Astrocyte of the cerebellum (primary cell): ENCODE measurements at places on chromosomes 16 and 17.

- DNase-seq = no peak
Observed at GRCh38 chr16:2092256-2092620, 43.5 kb downstream of the PKD1 start.

DNA sequence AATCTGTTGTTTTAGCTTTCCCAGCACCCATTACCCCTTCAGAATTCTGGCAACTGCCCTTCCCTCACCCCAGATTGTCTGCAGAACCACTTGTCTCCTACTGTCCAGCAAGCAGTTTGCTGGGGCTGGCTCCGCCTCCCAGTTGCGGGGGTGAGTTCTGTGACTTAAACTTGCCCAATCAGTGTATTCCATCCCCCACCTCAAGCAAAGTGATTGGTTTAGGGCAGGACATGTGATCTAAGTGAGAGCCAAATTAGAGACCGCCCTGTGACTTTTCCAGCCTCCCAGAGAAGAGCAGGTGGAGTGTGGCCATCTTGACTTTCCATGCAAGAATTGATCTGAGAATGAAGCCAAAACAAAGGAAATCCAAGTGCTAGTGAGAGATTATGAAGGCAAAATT, 22.7 kb upstream of the SRCIN1 start:
- no peak for DNase-seq

DNA sequence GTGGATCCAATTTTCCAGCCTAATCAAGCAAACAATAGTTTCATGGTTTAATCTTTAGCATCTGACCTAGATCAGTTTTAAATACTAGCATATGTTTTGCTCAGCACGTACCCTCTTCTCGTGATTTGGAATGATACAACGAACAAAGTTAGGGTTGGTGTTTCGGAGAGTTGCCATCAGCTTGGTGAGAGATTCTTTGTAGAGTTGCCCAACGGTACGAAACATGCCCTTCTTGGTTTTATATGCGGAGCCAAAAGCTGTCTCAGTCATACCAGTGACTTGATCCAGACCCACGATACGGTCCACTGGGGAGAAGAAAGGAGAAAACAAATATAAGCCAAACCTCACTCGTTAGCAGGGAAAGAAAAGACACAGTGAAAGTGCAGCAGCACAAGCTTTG, 85.3 kb downstream of the NDEL1 start:
- DNase-seq = no peak

- DNase-seq = no peak
Observed at GRCh38 chr17:45969726-45970125, 29.3 kb upstream of the STH start.

DNA sequence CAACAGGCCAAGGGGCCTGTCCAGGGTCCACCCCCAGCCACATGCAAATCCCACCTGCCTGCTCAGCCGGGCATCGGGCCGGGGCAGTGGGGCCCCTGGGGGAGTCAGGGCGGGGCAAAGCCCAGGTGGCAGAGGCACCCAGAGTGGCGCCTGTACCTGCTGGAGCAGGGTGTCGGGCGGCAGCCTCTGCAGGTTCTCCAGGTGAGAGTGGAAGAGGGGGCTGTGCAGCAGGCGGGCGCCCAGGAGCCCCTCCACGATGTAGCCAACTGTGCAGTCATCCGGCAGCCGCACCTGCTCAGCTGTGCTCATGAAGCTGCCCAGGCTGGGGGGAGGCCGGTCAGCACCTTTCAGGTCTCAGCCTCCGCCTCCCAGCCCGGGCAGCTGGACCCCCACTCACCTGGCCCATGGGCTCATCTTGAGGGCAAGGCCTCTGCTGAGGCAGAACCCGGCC, 2.1 kb downstream of the RFNG start:
- DNase-seq = no peak

- DNase-seq = no peak
Observed at GRCh38 chr17:66920435-66920834, 44.1 kb upstream of the CACNG4 start.

DNA sequence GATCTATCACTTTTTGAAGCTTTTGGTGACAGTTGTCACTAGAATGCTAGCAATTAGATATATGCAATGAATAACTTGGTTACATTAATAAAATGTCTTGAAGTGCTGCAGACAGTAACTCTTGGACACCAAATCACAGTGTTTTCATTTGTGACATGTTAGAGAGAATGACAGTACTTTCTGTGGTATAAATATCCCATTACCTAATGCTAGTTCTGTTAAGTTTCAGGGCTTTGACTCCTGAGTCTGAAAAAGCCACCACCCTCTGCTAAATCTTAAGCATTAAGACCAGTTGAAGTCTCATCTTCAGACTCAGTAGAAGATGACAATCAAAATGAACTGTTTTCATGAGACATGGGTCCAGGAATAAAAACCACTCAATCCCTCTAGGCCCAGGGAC, 10.6 kb upstream of the CPHXL2 start:
- no peak for DNase-seq

DNA sequence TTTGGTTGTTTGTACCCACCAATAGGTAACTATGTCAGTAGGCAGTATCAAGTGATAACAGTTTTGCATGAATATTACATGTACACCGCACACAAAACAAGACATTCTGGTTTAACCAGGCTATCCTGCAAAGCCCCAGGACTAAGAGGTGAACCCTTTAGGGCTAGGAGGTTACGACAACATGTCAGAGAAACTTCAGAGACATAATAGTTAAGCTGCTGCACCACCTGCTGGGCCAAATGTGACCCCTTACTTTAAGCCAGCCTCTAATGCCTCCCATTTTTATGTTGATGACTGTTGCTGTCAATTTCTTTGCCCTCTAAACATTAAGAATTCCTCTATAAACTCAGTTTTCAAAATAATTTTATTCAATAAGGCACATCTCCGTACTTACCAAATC, 15.4 kb downstream of the SRP68 start:
- no peak for DNase-seq

DNA sequence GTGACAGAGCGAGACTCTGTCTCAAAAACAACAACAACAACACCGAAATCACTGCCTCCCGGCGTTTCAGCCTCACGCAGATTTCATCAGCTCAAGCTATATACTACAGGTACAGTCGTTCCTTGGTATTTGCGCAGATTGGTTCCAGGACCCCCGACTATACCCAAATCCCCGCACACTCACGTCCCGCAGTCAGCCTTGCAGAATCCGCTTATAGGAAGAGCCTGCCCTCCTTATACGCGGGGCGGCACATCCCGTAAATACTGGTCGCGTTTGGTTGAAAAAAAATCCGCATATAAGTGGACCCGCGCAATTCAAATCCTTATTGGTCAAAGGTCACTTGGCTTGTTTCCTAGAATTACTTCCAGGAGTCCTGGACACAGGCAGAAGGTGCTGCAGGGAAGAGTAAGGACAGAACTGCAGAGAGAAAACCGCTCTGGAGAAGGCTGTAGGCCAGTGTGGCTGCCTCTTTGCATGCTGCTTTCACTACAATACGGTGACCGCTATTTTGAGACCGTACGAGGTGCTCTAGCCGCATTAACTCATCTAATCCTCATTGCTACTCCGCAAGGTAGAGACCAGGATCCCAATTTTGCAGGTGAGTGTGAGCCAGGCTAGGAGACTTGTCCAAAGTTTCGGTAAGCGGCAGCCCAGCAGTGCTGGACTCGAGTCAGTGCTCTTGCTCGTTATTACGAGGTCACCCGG, 718 bp downstream of the NDUFAB1 start:
- no peak for DNase-seq

GRCh38 chr16:23310217-23310616, 8.1 kb downstream of the SCNN1B start:
- DNase-seq = no peak

DNA sequence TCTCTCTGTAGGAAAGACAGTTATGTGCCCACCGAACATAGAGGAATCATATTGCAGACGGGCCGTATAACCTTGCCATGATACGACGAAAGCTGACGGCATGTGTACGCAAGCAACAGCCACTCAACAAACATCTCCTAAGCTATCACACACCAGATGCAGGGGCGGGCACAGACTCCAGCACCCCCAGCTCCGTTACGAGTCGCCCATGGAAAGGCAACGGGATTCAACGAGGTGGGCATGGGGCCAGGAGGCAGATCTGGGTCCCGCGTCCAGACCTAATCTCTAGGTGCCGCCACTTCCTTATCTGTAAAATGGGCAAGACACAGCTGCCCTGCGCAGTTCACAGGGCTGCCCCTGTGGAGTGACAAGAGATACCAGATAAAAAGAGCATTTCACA, 35.6 kb downstream of the ABR start:
- no peak for DNase-seq

DNA sequence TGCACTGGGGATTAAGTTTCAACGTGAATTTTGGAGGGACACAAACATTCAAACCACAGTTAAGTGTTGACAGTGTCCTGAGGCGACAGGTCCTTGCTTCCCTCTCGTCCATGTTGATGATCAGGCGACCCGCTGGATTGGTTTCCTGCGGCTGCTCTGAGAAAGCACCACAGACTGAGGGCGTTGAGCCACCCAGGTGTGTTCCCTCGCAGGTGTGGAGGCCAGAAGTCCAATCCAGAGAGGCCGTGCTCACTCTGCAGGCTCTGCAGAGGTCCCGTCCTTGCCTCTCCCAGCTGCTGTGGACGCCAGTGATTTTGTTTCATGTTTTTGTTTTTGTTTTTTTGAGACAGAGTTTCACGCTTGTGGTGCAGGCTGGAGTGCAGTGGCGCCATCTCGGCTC, 22.4 kb upstream of the CBX2 start:
- DNase-seq = no peak

DNA sequence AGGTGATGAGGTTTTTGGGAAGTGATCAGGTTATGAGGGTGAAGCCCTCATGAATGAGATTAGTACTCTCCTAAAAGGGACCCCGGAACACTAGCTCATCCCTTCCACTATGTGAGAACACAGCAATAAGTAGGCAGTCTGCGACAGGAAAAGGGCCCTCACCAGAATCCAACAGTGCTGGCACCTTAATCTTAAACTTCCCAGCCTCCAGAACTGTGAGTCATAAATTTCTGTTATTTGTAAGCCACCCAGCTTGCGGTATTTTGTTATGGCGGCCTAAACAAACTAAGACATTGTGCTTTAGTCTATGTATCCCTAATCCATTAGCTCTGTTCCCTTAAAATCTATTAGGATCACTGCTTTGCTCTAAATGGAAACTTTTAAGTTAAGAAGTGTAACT, 8.5 kb downstream of the SLFN12 start:
- DNase-seq = no peak

- DNase-seq = no peak
Observed at GRCh38 chr17:72353502-72353901, 232.7 kb downstream of the SOX9 start.

- no peak for DNase-seq
Observed at GRCh38 chr17:50044483-50044882, 11.4 kb upstream of the ITGA3 start.

GRCh38 chr17:82029990-82030469, 1.4 kb upstream of the RAC3 start:
- no peak for DNase-seq

GRCh38 chr16:57279780-57280638, 4.5 kb downstream of the PLLP start:
- no peak for DNase-seq

- DNase-seq = no peak
Observed at GRCh38 chr16:23673971-23674614, 4.6 kb upstream of the PLK1 start.

DNA sequence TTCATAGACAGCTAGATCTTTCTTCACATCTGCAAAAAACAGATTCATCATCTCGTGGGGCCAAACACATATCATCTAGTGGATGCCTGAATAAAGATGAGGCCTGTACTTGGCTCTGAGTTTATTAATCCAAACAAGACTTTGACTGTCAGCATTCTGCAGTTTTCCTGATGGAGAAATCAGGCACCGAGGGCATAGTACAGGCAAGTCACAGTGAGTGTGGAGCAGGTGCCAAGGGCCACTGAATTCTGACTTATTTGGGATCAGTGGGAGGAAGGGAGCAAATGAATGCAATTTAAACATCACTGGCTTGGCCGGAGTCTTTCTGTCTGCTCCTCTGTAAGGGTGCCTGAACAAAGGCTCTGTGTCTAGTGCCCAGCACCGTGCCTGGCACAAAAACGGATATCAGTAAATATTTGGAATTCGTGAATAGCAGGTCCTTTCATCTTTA, 975 bp downstream of the CFAP20 start:
- no peak for DNase-seq

GRCh38 chr17:20091174-20092029, 82.2 kb downstream of the SPECC1 start:
- no peak for DNase-seq

DNA sequence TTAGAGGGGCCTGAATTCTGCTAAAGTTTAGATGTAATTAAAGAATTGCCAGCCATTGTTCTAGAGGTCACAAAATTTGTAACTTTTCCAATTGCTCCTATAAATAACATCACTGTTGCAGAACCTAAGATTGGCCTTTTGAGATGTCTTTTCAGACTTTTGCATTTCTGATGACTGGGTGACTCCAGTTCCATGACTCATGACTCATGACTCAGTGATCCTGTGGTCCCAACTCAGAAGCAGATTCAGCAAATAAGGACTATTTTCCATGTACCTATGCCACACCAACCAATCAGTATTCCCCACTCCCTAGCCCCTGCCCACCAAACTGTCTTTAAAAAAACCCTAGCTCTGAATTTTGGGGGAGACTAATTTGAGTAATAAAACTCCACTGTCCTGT, 740.9 kb downstream of the CDH8 start:
- no peak for DNase-seq

DNA sequence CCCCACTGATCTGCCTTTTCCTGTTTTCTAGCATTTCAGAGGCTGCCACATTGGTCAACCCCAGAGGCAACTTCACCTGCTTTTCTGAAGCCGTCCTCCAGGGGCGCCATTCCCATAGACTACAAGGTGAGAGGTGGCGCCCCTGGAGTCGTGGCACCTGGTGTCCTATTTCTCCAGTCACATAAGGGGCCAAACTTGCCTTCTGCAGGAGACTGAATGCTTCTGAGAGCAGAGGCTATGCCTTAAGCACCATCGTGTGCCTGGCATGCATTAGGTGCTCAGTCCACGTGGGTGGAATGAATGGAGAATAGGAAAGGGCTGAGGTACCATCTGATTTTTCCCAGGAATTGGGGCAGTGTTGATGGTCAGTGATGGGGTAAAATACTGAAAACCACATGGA, 164.8 kb downstream of the HAPSTR1 start:
- DNase-seq = no peak

GRCh38 chr16:75458029-75458428, 6.5 kb downstream of the TMEM170A start:
- DNase-seq = no peak

GRCh38 chr17:15109608-15110007, 155.5 kb downstream of the PMP22 start:
- no peak for DNase-seq

GRCh38 chr16:75589306-75589705, 23.1 kb downstream of the GABARAPL2 start:
- no peak for DNase-seq

DNA sequence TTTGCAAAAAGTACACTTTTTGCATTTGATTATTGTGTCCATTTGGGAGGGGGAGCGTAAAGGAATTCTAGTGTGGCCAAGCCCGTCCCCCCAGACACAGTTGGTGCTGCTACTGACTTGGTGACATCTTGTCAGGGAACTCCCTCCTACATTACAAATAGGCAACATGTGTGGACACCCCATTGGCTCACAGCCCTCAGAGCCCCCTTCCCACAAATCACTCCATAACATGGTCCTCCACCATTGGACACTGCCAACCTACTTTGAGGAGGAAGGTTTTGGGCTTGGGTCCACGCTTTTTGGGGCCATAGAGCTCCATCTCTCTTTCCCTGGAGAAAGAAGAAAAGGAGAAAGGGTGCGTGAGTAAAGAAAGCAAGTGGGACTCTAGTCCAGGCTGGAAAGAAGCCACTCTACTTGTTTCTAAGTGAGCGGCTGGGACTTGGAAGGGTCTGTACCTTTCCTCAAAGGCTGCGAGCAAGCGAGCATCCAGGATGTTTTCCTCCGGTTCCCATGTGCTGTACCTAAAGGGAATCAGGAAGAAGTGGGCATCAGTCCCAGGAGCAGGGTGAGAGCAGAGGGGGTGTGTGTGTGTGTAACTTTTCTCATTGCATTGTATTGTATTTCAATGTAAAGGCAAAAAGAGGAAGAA, 958 bp downstream of the CBX8 start:
- no peak for DNase-seq
